ENCODE measurements at places on chromosomes 1 and 21. TPM values are rescaled to one million over a fixed set of nuclear protein-coding genes. Genes with fewer than 3 reads are reported as not detected.

- no peaks in the 10 kb centered on the region for H3K27me3 ChIP-seq
- no peak overlapping the region for H3K4me3 ChIP-seq
- H3K27ac ChIP-seq = no peak overlapping the region
- H3K4me1 ChIP-seq = peaks cover 27% of the 10 kb centered on the region
Measured at GRCh38 chr1:61300899-61301298, 218.5 kb downstream of the NFIA start.

The KCNH1 gene
- 3.9 TPM for total RNA-seq

GRCh38 chr1:209323743-209324142 lies 259.8 kb upstream of the CAMK1G start:
- no peak overlapping the region for H3K27ac ChIP-seq
- no peaks in the 10 kb centered on the region for H3K4me1 ChIP-seq
- H3K36me3 ChIP-seq = no peaks in the 10 kb centered on the region
- H3K27me3 ChIP-seq = no peaks in the 10 kb centered on the region
- H3K4me3 ChIP-seq = no peak overlapping the region

GRCh38 chr1:23496490-23497181 lies 12.7 kb upstream of the ASAP3 start:
- H3K4me1 ChIP-seq = no peaks in the 10 kb centered on the region
- no peaks in the 10 kb centered on the region for H3K36me3 ChIP-seq
- DNase-seq = no peak
- H3K4me3 ChIP-seq = no peak overlapping the region
- H3K27me3 ChIP-seq = no peaks in the 10 kb centered on the region
- H3K27ac ChIP-seq = no peak overlapping the region

GRCh38 chr21:37130971-37131370 lies 57.9 kb downstream of the TTC3 start:
- no peaks in the 10 kb centered on the region for H3K4me1 ChIP-seq
- peaks cover 57% of the 10 kb centered on the region for H3K36me3 ChIP-seq
- DNase-seq = no peak
- H3K4me3 ChIP-seq = no peak overlapping the region
- no peak overlapping the region for H3K27ac ChIP-seq

- DNase-seq = no peak
- peaks cover 5% of the 10 kb centered on the region for H3K4me1 ChIP-seq
- H3K27me3 ChIP-seq = no peaks in the 10 kb centered on the region
- H3K36me3 ChIP-seq = no peaks in the 10 kb centered on the region
- H3K4me3 ChIP-seq = no peak overlapping the region
Measured at GRCh38 chr1:184082541-184083415, 31.2 kb downstream of the TSEN15 start.

GRCh38 chr1:204476563-204476962 lies 18.0 kb downstream of the PIK3C2B start:
- H3K4me1 ChIP-seq = peaks cover 59% of the 10 kb centered on the region
- no peak overlapping the region for H3K4me3 ChIP-seq
- no peak overlapping the region for H3K27ac ChIP-seq
- no peaks in the 10 kb centered on the region for H3K27me3 ChIP-seq

The SEMA4A gene
- total RNA-seq = 18.7 TPM

GRCh38 chr1:244735404-244735803 lies 82.5 kb downstream of the DESI2 start:
- H3K4me1 ChIP-seq = peaks cover 5% of the 10 kb centered on the region
- no peak for DNase-seq
- no peaks in the 10 kb centered on the region for H3K36me3 ChIP-seq

The NTMT2 gene
- total RNA-seq = not detected

DNA sequence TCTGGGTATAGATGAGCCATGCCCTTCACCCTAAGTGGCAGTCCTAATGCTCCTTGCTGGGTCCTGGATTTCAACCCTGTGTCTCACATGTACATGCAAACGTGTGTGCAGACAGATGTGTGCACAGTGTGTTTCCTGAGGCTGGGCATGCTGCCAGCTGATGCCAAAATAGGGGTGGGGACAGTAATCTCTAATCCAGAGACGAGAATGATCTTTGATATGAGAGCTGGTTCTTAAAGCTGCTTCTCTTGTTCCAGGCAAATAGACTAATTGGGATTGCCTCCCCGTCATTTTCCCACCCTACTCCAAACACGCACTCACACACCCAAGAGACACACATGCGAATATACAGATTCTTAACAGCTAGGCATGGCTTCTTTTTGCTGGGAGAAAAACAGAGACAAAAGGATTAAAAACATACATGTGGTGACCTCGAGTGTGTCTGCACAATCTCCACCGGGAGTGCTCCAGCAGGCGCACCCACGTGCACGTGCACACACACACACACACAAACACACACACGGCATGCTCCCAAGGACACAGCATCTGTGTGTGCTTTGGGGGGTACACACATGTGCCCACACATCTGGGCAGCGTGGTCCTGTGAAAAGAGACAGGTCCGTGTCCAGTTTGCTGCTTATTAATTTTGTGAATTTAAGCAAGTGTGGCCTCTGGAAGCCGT lies 102.1 kb upstream of the ZBTB40 start:
- H3K36me3 ChIP-seq = no peaks in the 10 kb centered on the region
- H3K4me3 ChIP-seq = no peak overlapping the region
- no peak for DNase-seq
- H3K4me1 ChIP-seq = peaks cover 21% of the 10 kb centered on the region
- no peak overlapping the region for H3K27ac ChIP-seq

- no peaks in the 10 kb centered on the region for H3K27me3 ChIP-seq
- H3K4me3 ChIP-seq = no peak overlapping the region
- no peaks in the 10 kb centered on the region for H3K36me3 ChIP-seq
Measured at GRCh38 chr1:90946630-90947029, 75.2 kb downstream of the ZNF644 start.

DNA sequence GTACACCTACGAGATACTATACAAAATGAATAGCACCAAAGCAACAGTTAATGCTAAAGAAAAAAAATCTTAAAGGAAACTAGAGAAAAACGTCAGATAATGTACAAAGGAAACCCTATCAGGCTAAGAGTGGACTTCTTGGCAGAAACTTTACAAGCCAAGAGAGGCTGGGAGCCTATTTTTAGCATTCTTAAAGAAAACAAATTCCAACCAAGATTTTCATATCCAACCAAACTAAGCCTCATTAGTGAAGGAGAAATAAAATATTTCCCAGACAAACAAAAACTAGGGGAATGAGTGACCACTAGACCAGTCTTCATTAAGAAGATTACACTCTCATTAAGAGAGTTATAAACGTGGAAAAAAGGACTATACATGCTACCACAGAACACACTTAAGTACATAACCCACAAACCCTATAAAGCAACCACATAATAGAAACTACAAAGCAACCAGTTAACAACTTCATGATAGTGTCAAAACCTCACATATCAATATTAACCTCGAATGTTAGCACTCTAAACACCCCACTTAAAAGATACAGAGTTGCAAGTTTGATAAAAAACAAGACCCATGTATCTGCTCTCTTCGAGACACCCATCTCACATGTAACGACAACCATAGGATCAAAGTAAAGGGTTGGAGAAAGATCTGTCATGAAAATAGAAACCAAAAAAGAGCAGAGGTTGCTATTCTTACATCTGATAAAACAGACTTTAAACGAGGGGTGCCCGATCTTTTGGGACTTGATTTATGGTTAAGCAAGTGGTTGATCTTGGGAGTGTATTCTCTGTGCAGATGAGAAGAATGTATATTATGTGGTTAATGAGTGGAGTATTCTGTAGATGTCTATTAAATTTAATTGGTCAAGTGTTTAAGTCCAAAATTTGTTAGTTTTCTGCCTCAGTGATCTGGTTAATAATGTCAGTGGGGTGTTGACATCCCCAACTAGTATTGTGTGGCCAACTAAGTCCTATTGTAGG lies 1301.4 kb downstream of the PLA2G4A start:
- H3K27ac ChIP-seq = no peak overlapping the region
- no peak overlapping the region for H3K4me3 ChIP-seq
- H3K27me3 ChIP-seq = no peaks in the 10 kb centered on the region
- DNase-seq = no peak
- no peaks in the 10 kb centered on the region for H3K36me3 ChIP-seq

DNA sequence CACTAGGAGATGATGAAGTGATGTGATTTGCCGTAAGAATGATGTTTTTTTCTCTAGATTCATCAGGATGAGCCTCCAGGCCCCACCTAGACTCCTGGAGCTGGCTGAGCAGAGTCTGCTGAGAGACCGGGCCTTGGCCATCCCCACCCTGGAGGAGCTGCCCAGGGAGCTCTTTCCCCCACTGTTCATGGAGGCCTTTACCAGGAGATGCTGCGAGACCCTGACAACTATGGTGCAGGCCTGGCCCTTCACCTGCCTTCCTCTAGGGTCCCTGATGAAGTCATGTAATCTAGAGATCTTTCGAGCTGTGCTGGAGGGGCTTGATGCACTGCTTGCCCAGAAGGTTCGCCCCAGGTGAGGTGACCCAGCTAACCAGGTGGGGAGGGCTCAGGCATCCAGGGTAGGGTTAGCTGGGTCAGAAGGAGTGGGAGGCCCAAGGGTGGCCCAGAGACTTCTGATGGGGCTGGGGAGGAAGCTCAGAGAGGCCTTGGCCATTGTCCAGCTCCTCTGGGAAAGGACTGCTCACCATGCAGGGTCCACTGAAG lies 1.3 kb downstream of the PRAMEF12 start:
- no peak overlapping the region for H3K4me3 ChIP-seq
- H3K27ac ChIP-seq = no peak overlapping the region
- DNase-seq = no peak
- H3K27me3 ChIP-seq = no peaks in the 10 kb centered on the region
- no peaks in the 10 kb centered on the region for H3K4me1 ChIP-seq

The TRAF5 gene
- 14.0 TPM for total RNA-seq

GRCh38 chr21:36097427-36098181 lies 27.8 kb downstream of the CBR1 start:
- no peak overlapping the region for H3K27ac ChIP-seq
- no peaks in the 10 kb centered on the region for H3K27me3 ChIP-seq
- H3K36me3 ChIP-seq = no peaks in the 10 kb centered on the region
- H3K4me3 ChIP-seq = no peak overlapping the region
- H3K4me1 ChIP-seq = peaks cover 9% of the 10 kb centered on the region

The ASAP3 gene
- total RNA-seq = 79.1 TPM

The PGLYRP4 gene
- 3.9 TPM for total RNA-seq

The PCSK9 gene
- total RNA-seq = 0.25 TPM

- H3K4me3 ChIP-seq = no peak overlapping the region
- H3K27me3 ChIP-seq = no peaks in the 10 kb centered on the region
- peaks cover 4% of the 10 kb centered on the region for H3K4me1 ChIP-seq
- DNase-seq = no peak
Measured at GRCh38 chr21:26972192-26972591, 5.3 kb upstream of the ADAMTS5 start.

- H3K4me3 ChIP-seq = no peak overlapping the region
- H3K36me3 ChIP-seq = no peaks in the 10 kb centered on the region
- H3K27ac ChIP-seq = no peak overlapping the region
- no peak for DNase-seq
- H3K27me3 ChIP-seq = no peaks in the 10 kb centered on the region
Measured at GRCh38 chr1:115952547-115952946, 23.8 kb upstream of the SLC22A15 start.

DNA sequence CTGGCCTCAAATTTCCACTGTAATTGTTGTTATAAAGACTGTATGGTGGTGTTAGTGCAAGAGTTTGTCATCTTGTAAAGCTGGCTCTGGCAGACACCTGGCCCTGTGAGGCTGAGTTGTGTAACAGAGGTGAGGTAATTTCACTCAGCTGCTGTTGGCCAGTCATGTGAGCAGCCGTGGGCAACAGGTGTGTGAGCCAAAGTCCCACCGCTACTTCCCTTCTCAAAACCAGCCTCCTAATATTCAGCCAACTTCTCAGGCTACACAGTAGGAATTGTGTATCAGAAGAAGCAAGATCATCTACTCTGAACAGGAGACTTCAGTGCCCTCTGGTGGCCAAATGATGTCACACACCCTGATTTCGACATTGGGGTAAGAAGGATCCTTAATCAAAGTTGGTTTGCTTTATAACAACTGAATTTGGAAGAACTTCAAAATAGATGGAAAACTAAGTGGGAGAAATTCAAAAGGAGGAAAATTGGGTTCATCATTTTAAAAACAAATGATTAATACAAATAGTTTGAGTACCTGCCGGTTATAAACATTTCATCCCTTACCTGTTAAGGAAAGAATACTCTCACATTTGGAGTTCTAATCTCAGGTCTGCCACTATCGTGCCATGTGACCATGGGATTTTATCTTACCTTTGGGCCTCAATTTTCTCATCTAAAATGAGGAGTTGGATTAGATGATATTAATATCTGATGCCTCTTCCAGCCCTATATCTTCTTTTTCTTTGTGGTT lies 2.6 kb upstream of the CREG1 start:
- no peak overlapping the region for H3K27ac ChIP-seq
- H3K4me1 ChIP-seq = peaks cover 22% of the 10 kb centered on the region
- H3K36me3 ChIP-seq = no peaks in the 10 kb centered on the region
- H3K4me3 ChIP-seq = no peak overlapping the region

DNA sequence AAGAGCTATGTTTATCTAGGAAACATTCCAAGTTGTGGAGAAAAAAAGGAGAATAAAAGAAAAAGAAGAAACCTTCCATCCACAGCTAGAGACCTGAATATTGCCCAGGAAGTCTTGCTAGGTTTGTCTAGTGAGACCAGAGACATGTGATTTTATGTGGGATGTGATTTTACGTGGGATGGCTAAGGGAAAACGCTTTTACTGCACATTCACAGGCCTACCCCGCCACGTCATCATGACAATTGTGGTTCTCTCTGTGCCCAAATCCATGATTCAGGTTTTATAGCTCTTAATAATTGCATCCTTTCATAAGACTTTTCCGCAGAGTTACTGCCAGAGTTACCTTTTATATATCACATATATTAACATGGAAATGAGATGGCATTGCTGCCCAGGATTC lies 86.4 kb upstream of the SSX2IP start:
- DNase-seq = no peak
- H3K4me3 ChIP-seq = no peak overlapping the region
- peaks cover 33% of the 10 kb centered on the region for H3K4me1 ChIP-seq
- H3K36me3 ChIP-seq = no peaks in the 10 kb centered on the region
- no peaks in the 10 kb centered on the region for H3K27me3 ChIP-seq
- no peak overlapping the region for H3K27ac ChIP-seq

The TNFAIP8L2 gene
- total RNA-seq = 7.6 TPM

- no peaks in the 10 kb centered on the region for H3K36me3 ChIP-seq
- H3K27me3 ChIP-seq = no peaks in the 10 kb centered on the region
- DNase-seq = no peak
Measured at GRCh38 chr1:115301438-115302020, 36.5 kb downstream of the NGF start.

DNA sequence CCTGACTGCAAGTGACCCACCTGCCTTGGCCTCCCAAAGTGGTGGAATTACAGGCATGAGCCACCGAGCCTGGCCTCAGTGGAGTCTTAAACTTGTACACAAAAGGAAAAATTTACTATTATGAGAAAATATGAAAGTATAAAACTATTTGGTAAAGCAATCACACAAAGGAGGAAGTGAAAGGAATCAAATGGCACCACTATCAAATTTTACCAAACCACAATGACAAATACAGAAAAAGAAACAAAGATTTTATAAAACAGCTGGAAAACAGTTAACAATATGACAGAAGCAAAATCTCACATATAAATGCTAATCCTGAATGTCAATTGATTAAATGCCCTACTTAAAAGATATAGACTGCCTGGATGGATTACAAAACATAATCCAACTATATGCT lies 42.1 kb upstream of the NEGR1 start:
- no peaks in the 10 kb centered on the region for H3K36me3 ChIP-seq
- H3K4me3 ChIP-seq = no peak overlapping the region
- H3K27ac ChIP-seq = no peak overlapping the region
- H3K4me1 ChIP-seq = no peaks in the 10 kb centered on the region
- no peaks in the 10 kb centered on the region for H3K27me3 ChIP-seq

- no peaks in the 10 kb centered on the region for H3K27me3 ChIP-seq
- no peaks in the 10 kb centered on the region for H3K4me1 ChIP-seq
- H3K27ac ChIP-seq = no peak overlapping the region
- no peaks in the 10 kb centered on the region for H3K36me3 ChIP-seq
Measured at GRCh38 chr1:99745061-99745460, 21.4 kb downstream of the FRRS1 start.

Data from vagina (tissue), 2 donors.